GM12878 (cell line): ENCODE measurements at places on chromosomes 1 and 21. TPM values are rescaled to one million over a fixed set of nuclear protein-coding genes. Genes with fewer than 3 reads are reported as not detected.

GRCh38 chr1:200247518-200247917, 162.3 kb downstream of the ZNF281 start:
- H3K36me3 ChIP-seq = no peaks in the 10 kb centered on the region
- no peak for DNase-seq
- no peak overlapping the region for H3K27ac ChIP-seq
- no peaks in the 10 kb centered on the region; the same call in none of the 2 replicates for H3K27me3 ChIP-seq

GRCh38 chr1:208834381-208835096, 590.4 kb upstream of the PLXNA2 start:
- H3K4me3 ChIP-seq = no peak overlapping the region
- H3K36me3 ChIP-seq = no peaks in the 10 kb centered on the region
- DNase-seq = no peak
- H3K4me1 ChIP-seq = no peaks in the 10 kb centered on the region
- H3K27ac ChIP-seq = no peak overlapping the region
- H3K27me3 ChIP-seq = no peaks in the 10 kb centered on the region; the same call in 1 of the 2 replicates

DNA sequence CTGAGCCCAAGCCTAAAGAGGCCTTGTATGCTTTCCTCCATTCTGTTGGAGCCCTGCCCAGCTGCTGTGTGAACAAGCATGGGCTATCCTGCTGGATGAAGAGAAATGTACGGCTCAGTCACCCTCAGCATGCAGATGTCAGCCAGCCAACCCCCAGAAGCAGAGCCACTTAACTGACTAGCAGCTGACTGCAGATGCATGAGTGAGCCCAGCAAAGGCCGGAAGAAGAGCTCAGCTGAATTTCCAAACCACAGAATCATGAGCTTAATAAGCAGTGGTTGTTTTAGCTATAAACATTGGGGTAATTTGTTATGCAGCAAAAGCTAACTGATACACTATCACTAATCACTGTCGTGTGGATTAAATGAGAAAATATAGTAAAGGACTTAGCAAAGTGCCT, 39.0 kb downstream of the FOXO6 start:
- no peak for DNase-seq
- H3K4me3 ChIP-seq = no peak overlapping the region
- no peak overlapping the region for H3K27ac ChIP-seq
- no peaks in the 10 kb centered on the region for H3K36me3 ChIP-seq
- no peaks in the 10 kb centered on the region for H3K4me1 ChIP-seq

DNA sequence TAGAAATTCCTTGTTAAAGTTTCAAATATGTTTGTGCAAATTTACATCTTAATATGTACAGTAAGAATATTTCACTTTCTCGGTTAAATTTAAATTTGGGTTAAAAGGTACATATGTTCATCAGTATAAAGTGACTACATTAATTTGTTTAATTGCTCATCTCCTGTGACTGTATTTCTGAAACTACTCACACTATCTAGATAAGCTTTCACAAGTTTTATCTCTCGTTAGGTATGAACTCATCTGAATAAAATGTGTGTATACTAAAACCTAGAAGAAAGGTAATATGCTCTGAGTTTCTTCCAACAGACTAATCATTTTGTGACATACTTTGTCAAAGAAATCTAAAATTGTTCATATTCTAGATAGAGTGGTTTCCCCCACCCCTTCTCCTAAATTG, 150.7 kb downstream of the PATJ start:
- no peak overlapping the region for H3K4me3 ChIP-seq
- no peak overlapping the region for H3K27ac ChIP-seq
- no peaks in the 10 kb centered on the region for H3K4me1 ChIP-seq
- DNase-seq = no peak

DNA sequence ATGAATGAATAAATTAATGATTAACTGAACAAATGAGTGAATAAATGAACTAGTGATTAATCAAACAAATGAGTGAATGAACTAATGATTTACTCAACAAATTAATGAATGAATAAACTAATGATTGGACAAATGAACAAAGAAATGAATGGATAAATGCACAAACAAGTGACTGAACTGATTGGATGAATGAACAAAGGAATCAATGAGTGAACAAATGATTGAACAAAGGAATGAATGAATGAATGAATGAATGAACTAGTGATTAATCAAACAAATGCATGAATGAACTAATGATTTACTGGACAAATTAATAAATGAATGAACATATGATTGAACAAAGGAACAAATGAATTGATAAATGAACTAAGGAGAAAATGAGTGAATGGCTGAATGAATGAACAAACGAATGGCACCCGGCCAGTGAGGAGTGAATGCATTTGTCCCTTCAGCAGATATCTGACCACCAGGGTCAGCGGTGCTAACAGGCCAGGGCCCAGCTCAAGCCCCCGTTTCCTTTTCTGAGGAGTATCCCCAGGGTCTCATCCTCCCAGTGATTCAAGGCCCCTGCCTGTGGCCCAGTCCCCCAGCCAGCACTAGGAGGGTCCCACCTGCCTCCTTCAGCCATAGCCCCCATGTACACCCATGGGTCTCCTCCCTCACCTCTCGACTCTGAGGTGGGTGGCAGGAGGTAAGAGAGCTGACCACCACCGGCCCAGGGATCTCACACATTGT, 49.9 kb downstream of the WNT9A start:
- DNase-seq = no peak
- no peaks in the 10 kb centered on the region for H3K36me3 ChIP-seq
- no peak overlapping the region for H3K27ac ChIP-seq
- no peaks in the 10 kb centered on the region for H3K4me1 ChIP-seq

GRCh38 chr1:38117444-38117887, 70.9 kb upstream of the POU3F1 start:
- no peak overlapping the region for H3K27ac ChIP-seq
- no peak overlapping the region for H3K4me3 ChIP-seq
- no peaks in the 10 kb centered on the region for H3K27me3 ChIP-seq
- DNase-seq = no peak
- no peaks in the 10 kb centered on the region for H3K36me3 ChIP-seq

- H3K27ac ChIP-seq = no peak overlapping the region
- H3K36me3 ChIP-seq = no peaks in the 10 kb centered on the region
- H3K27me3 ChIP-seq = peaks cover 3% of the 10 kb centered on the region
Observed at GRCh38 chr1:110433803-110434202, 17.1 kb upstream of the PROK1 start.

GRCh38 chr1:150550222-150551050, 1.2 kb downstream of the ADAMTSL4 start:
- peaks cover 3% of the 10 kb centered on the region; the same call in 1 of the 2 replicates for H3K4me1 ChIP-seq
- no peak for DNase-seq
- no peaks in the 10 kb centered on the region; the same call in 1 of the 2 replicates for H3K27me3 ChIP-seq
- no peaks in the 10 kb centered on the region for H3K36me3 ChIP-seq
- no peak overlapping the region for H3K27ac ChIP-seq

- H3K27ac ChIP-seq = no peak overlapping the region
- H3K4me1 ChIP-seq = no peaks in the 10 kb centered on the region
- no peaks in the 10 kb centered on the region for H3K36me3 ChIP-seq
Observed at GRCh38 chr1:216686860-216687766, 36.1 kb downstream of the ESRRG start.

GRCh38 chr1:156114919-156115513, 505 bp downstream of the LMNA start:
- no peaks in the 10 kb centered on the region for H3K36me3 ChIP-seq
- no peaks in the 10 kb centered on the region for H3K27me3 ChIP-seq
- peak overlapping the region; percentile 53; the same call in 1 of the 2 replicates for H3K27ac ChIP-seq

ETV3L gene
- 0.60 and 0.88 TPM in 2 replicates for polyA plus RNA-seq

ILDR2 gene
- polyA plus RNA-seq = 0.25 and 1.0 TPM in 2 replicates
